ENCODE measurements at places on chromosomes 5 and 9. TPM values are rescaled to one million over a fixed set of nuclear protein-coding genes. Genes with fewer than 3 reads are reported as not detected.

DNM1 gene
- total RNA-seq, result 30.8 TPM

VLDLR gene
- total RNA-seq, result 17.4 TPM

BSPRY gene
- 14.5 TPM for total RNA-seq

IL7R gene
- 0.19 TPM for total RNA-seq

DNA sequence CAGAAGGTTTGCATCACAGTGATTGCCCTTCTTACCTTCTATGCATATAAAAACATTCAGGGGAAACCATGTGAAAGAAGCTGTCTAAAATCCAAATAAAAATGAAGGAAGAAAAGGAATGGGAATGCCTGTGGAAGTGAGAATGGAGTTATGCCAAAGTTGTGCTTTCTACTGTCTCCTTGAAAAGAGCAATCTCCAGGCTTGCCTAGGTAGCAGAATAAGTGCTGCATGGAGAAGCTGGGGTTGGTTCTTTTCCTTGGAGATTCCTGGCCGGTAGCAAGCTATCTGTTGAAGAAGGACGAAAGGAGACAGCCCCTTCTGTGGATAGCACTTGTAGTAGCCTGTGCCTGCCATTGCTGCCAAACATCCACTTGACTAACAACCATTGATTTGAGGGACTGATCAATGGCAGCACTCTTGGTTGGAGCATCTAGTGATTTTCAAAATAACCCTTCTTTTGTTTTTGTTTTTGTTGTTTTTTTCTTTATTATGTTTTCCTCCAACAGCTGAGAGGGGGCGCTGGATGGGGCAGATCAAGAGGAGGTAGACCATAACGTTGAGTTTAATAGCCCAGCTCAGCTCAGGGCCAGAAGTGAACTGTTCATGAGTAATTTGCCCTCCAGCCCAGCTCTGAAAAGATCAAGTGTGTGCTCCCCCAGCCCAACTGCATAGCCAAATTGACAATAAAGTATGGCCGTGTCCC is 1.6 kb downstream of the PLCXD3 start:
- no peak for DNase-seq

DNA sequence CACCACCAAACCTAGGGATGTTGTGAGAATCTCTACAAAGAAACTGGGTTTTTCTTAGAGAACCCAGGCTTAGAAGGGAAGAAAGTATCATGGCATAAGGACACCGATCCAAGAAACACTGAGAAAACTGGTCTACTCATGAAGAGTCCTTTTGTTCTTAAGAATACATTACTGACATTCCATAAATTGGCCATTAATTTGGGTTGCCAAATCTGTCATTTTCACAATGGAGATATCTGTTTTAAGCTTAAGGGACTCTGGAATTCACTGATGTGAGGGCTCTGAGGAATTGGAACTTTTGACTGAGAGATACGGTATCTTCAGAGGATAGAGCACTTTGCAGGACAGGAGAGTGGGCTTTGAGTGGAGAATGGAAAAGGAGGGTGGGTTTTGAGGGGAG is 315.3 kb upstream of the ZNF608 start:
- DNase-seq, result no peak

GRCh38 chr5:72070529-72070928 is 36.7 kb upstream of the MAP1B start:
- no peak for DNase-seq

GRCh38 chr9:97136421-97136820 is 97.5 kb upstream of the CTSV start:
- DNase-seq, result no peak

SPATA31A3 gene
- not detected for total RNA-seq

- DNase-seq, result no peak
Observed at GRCh38 chr5:9069650-9070049, 476.2 kb downstream of the SEMA5A start.

- DNase-seq, result no peak
Observed at GRCh38 chr5:15655683-15656082, 155.7 kb downstream of the FBXL7 start.

- DNase-seq, result no peak
Observed at GRCh38 chr9:17609312-17610005, 30.6 kb downstream of the SH3GL2 start.

PCDHA6 gene
- total RNA-seq, result 1.2 TPM

- DNase-seq, result no peak
Observed at GRCh38 chr5:60538426-60538825, 161.5 kb downstream of the DEPDC1B start.

GRCh38 chr5:117999939-118000549 is 988.3 kb downstream of the DTWD2 start:
- no peak for DNase-seq

DNA sequence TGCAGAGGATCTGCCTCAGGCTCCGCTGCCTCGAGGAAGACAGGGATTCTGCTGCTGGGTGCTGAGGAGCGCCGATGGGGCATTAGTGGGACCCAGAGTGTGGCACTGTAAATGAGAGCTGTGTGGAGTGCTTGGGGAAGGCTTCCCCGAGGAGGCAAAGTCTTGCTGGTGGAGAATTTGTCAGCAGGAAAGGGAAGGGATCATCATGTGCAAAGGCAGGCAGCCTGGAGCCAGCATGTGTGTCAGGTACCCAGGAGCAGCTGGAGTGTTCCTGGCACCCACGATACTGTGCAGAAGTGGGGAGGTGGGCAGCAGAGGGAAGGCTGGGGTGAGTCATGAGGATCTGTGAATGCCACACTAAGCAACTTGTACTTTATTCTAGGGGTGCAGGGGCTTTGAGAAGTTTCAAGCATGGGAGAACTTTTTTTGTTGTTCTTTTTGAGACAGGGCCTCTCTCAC is 12.3 kb downstream of the B4GALT7 start:
- no peak for DNase-seq

HARS1 gene
- 79.9 TPM for total RNA-seq

GRCh38 chr9:5586391-5586802 is 42.5 kb upstream of the RIC1 start:
- DNase-seq, result no peak

GRCh38 chr9:126448136-126448535 is 121.5 kb downstream of the MVB12B start:
- DNase-seq, result no peak

C9orf50 gene
- total RNA-seq, result not detected
